ENCODE measurements at places on chromosomes 5 and 9.

GRCh38 chr5:38321978-38322377 is 63.6 kb downstream of the EGFLAM start:
- DNase-seq, result peak; percentile 73

- no peak for DNase-seq
Observed at GRCh38 chr9:79858508-79858907, 286.7 kb downstream of the TLE4 start.

- DNase-seq, result no peak
Observed at GRCh38 chr9:107274953-107275422, 8.1 kb upstream of the RAD23B start.

DNA sequence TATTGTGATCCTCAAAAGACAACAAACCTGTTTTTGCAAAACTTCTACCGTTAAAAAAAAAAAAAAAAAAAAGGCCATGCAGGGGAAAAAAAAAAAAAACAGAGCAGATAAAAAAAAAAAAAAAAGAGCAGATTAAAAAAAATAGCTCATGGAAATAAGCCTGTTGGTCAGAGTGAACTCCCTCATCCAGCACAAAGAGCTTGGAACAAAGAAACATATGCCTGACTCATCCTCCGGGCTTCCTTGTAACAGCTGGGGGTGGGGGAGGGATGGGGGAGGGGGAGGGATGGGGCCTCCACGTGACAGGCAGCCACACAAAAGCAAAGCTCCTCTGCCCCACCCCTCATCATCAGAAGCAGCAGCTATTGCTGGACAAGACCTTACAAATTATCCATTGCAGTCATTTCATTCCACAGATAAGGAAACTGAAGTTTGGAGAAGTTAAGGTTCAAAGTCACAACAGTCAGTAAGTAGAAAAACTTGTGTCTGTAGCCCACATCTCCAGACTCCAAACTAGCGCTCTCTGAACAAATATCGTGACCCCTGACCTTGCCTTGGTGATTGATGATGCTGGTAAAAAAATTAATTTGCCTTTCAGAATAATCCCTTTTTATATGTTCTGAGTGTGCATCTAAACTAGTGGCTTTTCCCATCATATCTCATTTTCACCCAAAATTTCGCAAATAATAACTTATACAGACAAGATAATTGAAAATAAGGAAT is 38.9 kb downstream of the SLC35D2 start:
- no peak for DNase-seq

- no peak for DNase-seq
Observed at GRCh38 chr9:22119522-22120158, 110.5 kb upstream of the CDKN2B start.

- no peak for DNase-seq
Observed at GRCh38 chr9:112744177-112744576, 6.4 kb upstream of the SNX30 start.

DNA sequence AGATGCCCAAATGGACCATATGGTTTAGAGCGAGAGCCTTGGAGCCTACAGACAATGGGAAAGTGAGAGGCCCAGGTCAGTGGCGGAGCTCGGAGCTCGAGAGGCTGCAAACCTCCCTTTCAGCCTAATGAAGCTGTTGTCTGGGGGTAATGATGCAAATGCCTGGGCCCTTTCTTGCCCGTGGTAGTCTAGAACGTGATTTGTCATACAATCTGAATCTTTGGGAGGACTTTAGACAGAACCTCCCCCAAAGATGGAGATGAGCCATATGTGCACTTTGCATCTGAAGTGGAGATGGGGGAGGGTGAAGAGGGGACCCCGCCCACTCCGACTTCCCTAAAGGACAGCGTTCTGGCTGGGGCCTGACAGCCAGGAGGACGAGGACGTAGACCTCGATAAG is 10.3 kb upstream of the NEUROG1 start:
- no peak for DNase-seq

DNA sequence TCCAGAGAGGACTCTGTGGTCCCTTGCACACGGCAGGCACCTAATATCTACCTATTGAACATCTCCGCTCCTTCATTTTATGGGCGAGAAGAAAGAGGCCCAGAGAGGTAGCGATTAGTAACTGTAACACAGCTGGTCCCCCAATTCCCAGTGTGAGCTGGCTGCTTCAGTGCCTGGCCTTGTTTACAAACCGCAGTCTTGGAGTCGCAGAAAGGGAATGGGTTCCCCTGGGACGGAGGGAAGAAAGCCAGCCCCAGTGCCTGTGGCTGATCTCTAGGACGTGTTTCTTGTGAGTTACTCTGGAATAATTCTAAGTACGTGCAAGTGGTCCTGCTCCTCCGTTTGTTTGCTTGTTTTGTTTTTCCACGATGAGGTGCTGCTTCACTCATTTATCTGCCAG is 52.0 kb downstream of the CFAP77 start:
- no peak for DNase-seq

DNA sequence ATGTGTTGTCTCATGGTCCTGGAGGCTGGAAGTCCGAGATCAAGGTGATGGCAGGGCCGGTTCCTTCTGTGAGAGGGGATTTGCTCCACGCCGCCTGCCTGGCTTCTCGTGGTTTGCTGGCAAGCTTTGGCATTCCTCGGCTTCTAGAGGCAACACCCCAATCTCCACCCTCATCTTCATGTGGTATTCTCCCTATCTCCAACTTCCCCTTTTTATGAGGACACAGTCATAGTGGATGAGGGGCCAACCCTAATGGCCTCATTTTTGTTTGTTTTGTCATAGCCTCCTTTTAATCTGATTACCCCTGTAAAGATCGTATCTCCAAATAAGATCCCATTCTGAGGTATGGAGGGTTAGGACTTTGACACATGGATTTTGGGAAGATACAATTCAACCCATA is 41.7 kb upstream of the CLK4 start:
- DNase-seq, result no peak

GRCh38 chr9:38226491-38226951 is 157.5 kb upstream of the SHB start:
- DNase-seq, result peak; percentile 64

- no peak for DNase-seq
Observed at GRCh38 chr5:1767524-1768282, 31.9 kb downstream of the MRPL36 start.

GRCh38 chr9:124780757-124781151 is 3.8 kb downstream of the OLFML2A start:
- peak; percentile 77 for DNase-seq

- no peak for DNase-seq
Observed at GRCh38 chr5:134510970-134511795, 14.3 kb upstream of the JADE2 start.

DNA sequence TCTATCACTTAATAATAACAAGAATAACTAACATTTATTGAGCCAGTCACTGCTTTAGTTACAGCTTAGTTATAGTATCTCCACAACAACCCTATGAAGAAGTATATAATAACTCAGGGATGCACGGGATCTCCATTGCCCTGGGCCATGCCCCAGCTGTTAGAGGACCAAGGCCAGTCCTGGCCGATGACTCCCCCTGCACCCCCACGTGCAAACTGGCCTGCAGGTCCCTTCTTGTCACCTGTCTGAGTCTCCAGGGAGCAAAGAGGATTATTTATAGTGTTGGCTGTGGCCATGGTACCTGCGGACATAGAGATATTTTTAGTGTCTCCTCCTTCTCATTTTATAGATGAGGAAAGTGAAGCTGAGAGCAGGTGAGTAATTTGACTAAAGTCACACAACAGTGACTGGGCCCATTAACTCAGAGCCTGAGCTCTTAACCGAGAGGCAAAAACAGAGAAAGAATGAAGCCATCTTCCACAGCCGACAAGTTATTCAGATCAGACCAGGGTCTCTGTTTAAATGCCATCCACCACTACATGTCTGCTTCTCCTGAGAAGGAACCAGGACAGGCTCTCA is 94.4 kb downstream of the TMEM215 start:
- no peak for DNase-seq

DNA sequence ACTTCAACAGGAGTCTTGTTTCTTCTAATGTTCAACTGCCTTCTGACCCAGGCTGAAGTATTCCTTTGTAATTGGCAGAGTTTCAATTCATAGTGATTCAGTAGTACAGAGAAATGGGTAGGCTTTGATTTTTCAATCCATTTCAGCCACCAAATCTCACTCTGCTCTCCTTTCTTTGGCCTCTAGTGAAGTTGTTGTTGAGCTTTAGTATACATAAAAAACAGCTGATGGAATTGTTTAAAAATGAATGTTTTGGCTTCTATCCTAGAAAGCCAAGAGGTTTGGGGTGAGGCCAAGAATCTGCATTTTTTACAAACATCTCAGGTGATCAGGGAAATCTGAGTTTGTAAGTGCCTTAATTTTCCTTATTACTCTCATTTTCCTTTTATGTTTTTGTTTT is 182.9 kb upstream of the MAP1B start:
- no peak for DNase-seq

DNA sequence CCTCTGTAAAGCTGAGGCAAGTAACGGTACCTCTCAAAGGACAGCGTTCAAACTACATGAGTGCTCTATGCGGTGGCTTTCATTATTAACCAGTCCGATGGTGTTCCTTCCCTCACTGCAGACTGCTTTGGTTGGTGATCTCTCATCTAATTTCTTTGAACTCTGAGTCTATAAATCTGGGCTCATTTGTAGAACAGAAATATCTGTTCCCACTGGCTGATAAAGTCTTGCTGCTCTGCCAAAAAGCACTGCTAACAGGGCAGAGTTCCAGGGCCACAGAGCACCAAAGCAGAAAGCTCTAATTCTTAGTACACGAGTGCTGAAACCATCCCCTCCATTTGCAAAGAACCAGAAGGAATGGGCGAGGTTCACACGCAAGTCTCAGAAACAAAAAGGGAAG is 81.9 kb downstream of the MED27 start:
- DNase-seq, result no peak

DNA sequence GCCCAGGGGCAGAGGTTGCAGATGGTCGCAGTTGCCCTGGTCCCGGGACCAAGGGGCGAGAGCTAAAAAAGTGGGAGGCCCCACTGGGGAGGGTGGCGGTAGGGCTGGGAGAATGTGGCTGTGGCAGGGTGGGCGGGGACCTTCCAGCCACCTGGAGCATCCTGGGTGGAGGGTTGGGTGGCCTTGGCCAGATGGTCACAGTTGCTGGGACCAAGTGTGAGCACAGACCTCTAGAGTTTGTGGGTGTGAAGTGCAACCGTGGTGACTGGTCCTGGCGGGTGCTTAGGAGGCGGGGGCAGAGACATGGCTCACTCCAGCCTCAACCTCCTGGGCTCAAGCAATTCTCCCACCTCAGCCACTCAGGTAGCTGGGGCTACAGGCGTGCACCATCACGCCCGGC is 5.7 kb upstream of the TRAF2 start:
- DNase-seq, result no peak

- no peak for DNase-seq
Observed at GRCh38 chr5:179217356-179217755, 127.9 kb downstream of the ADAMTS2 start.

GRCh38 chr5:5278815-5279381 is 138.8 kb downstream of the ADAMTS16 start:
- DNase-seq, result no peak

GRCh38 chr9:104750185-104750767 is 2.8 kb downstream of the NIPSNAP3A start:
- DNase-seq, result no peak

GRCh38 chr9:107890921-107891465 is 401.4 kb upstream of the KLF4 start:
- peak; percentile 6 for DNase-seq

GRCh38 chr5:180784497-180785097 is 18.0 kb downstream of the MGAT1 start:
- peak; percentile 90 for DNase-seq

DNA sequence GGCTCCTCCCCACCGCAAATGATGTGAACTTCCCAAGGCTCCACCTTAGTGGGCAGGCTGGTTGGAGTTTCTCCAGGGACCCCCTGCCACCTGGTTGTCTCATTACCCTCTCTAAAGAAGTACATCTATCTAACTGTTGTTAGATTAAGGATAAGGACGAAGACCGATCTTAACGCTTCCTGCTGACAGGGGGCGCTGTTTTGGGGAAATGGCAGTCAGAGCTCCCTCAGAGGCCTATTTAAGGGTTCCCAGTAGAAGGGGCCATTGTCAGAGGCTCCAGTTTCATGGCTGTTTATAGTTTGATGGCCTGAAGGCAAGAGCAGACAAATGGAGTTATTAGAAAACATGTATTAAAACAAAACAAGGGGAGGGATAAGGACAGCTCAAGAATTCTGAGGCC is 100.1 kb downstream of the SPEF2 start:
- no peak for DNase-seq

GRCh38 chr9:89466451-89467277 is 31.2 kb downstream of the SEMA4D start:
- DNase-seq, result no peak

- no peak for DNase-seq
Observed at GRCh38 chr5:21931116-21931515, 922.0 kb downstream of the CDH12 start.

GRCh38 chr9:134449180-134449916 is 123.1 kb downstream of the RXRA start:
- DNase-seq, result peak; percentile 97

GRCh38 chr9:89542401-89543021 is 44.6 kb upstream of the SEMA4D start:
- DNase-seq, result no peak

- DNase-seq, result peak; percentile 82
Observed at GRCh38 chr5:5886812-5887486, 464.5 kb downstream of the ICE1 start.

- no peak for DNase-seq
Observed at GRCh38 chr9:117795271-117795670, 91.1 kb downstream of the TLR4 start.

GRCh38 chr5:122757285-122757684 is 17.6 kb upstream of the SNX2 start:
- no peak for DNase-seq

DNA sequence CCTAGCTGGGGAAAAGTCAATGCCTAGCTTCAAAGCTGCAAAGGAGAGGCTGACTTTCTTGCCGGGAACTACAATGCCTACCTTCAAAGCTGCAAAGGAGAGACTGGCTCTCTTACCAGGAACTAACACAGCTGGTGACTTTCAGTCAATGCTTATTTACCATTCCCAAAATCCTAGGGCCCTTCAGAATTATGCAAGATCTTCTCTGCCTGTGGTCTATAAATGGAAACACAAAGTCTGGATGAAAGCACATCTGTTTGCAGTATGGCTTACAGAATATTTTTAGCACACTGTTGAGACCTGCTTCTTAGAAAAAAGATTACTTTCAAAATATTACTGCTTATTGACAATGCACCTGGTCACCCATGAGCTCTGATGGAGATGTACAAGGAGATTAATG is 259.4 kb downstream of the PLK2 start:
- DNase-seq, result no peak
